ENCODE measurements at places on chromosomes 16 and 17.

GRCh38 chr17:50274142-50274896 lies at the start of gene TMEM92:
TSS of gene TMEM92 (plus strand) at chr17:50274466. CDS start at chr17:50274502, 36 bp downstream.
- DNase-seq: no peak

- DNase-seq: peak; percentile 77
These were observed 34.4 kb upstream of the PRKCB start for GRCh38 chr16:23801378-23801777.

DNA sequence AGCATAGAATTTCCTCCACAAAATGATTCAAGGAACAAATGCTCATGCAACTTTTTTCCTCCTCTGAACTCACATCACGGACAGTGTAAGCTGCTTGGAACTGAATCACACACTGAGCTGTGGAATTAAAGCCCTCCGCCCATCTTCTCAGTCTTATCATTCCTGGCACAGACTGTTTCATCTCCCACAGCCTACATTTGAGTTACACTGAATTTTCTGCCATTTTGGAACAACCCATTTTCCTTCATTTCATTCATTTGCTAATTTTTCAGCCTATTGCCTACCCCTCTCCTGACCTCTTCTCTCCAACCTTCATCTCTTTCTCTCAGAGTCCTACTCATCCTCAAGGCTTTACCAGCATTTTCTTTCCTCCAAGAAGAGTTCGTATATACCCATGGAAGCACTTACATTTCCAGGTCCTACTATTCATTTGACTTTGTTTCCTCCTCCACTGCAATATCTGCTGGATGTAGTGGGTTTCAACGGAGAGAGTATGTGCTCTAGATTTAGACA lies 39.1 kb upstream of the TOM1L1 start:
- DNase-seq: no peak

DNA sequence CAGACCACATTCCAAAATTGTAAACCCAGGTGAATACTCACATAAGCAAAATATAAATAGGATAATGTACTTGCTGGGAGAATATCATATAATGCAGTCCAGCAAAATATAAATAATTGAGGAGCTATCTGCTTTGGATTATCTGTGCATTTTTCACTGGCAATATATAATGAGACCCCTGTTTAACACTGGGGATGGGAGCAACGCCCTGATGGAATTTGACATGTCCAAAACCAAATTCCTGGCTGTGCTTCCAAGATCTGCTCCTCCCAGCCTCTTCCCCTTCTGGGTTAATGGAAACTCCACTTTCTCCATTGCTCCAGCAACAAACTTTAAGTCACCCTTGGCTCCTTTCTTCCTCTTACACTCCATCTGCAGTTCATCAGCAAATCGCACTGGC lies 35.5 kb upstream of the HLF start:
- no peak for DNase-seq

- no peak for DNase-seq
These were observed 5.7 kb upstream of the LPO start for GRCh38 chr17:58232707-58233156.

DNA sequence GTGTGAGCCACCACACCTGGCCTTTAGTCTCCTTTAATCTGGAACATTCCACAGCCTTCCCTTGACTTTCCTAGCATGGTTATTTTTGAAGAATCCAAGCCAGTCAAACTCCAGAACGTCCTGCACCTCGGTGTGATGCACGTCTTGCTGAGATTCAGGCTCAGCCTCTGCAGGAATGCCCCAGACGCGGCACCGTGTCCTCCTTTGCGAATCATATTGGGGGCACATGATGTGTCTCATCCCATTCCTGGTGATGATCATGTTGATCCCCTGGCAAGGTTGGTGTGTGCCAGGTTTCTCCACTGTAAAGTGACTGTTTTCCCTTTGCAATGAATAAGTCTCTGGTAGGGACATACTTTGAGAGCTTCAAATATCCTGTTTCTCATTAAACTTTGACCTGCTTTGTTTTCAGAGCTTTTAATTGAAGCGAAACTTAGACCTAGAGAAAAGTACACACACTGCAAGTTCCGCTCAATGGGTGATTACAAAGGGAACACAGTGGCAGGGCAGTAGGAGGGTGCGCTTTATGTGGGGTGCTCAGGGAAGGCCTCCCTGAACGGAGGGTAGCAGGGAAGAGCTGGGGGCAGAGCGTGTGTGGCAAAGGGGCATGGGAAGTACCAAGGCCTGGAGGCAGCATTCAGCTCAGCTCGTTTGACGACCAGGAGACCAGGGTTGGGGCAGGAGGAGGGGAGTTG lies 9.6 kb upstream of the ATP2C2 start:
- no peak for DNase-seq

GRCh38 chr16:61617219-61617783 lies 418.9 kb downstream of the CDH8 start:
- DNase-seq: no peak

DNA sequence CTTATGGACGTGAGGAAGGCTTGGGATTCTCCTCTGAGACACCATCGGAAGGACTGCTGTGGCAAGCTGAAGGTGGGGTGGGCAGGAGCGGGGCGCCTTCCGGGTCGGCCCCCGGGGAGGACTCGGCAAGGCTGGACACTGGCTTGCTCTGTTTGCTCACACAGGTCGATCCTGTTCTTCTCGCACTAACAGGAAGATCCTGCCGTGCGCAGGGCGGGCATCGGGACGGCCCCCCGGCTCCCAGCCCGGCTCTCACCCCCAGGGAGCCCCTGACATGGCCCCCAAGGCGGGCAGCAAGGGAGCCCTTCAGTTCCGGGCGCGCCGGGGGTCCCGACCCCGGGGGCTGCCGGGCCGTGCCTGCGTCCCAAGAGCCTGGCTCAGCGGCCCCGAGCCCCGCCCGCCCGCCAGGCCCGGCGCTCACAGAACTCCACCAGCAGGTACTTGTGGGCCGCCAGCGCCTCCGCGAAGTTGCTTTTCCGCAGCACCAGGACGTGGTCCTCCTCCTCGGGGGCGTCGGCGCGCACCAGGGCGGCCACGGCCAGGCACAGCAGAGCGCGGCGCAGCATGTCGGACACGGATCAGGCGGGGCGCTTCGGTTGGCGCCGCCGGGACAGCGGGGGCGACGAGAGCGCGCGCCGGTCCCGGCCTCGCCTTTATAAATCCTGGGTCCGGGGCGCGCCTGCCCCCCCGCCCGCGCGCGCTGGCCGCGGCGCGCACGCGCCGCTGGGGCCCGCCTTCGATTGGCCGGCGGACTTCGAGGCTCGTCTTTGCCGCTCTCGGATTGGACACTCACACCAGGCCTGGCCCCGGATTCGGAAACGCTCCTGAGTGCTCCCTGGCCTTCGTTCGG lies at the start of gene P4HB:
P4HB (minus strand) TSS at position 630 of the 850 bp plus-strand sequence; CDS start at position 566, 64 bp downstream.
- DNase-seq: peak; percentile 95

DNA sequence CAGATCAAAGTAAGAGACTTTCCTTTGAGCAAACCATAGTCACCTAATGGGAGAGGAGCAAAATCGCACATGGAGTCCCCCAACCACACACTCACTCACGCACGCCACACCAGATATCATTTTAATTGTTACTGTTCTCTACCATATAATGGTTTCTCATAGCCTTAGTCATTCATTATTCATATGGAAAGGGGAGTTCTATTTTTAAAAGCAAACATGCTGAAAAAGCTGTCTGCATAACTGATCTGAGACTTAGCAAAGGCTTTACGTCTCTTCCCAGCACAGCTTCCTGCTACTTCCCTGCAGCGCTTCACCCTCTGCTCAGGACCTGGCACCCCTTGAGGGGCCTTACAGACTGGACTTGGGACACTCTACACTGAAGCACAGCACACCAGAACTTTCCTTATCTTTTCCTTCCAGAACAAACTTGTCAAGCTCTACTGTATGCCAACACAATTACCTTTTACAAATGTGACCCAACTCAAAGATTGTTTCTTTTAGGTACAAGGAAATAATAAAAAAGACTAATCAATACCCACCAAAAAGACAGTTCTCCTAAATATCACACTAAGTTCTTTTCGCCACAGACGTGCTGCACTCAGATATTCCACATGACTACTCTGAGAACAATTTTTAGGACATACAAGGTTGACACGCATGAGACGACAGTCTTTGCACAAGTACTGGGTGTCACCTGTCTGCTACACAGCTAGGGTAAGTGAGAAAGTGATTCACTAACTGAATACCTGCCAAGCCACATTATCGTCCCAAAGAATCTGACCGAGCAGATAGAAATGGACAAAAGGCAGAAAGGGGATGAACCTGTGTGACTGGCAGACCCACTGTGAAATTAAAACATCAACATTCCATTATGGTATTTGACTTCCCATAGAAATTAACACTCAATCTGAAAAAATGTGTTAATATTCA lies 21.5 kb downstream of the SRP68 start:
- no peak for DNase-seq

DNA sequence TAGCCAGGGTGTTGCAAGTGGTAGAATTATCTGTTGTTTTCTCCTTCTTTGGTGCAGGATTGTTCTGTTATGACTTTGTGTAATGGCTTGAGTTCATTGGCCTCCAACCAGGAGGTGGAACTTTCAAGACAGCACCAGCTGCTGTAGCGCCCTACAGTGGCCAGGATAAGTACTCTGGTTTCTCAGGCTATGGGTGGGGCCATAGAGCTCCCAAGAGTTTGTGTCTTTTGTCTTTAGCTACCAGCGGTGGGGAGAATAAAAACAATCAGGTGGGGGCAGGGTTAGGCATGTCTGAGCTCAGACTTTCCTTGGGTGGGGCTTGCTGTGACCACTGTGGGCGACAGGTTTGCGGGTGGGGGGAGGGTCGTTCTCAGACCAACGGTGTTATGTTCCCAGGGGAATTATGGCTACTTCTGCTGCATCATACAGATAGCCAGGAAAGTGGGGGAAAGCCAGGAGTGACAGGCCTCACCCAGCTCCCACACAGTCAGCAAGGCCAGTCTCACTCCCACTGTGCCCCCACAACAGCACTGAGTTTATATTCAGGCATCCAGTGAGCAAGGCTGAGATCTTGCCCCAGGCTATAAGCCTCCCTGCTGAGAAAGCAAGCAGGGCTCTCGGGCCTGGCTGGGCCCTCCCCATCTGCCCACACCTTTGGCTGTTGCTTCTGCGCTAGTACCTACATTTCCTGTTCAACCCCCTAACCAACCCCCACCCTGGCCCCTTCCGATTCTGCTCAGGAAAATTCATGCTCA lies 15.4 kb downstream of the ABCA10 start:
- no peak for DNase-seq

DNA sequence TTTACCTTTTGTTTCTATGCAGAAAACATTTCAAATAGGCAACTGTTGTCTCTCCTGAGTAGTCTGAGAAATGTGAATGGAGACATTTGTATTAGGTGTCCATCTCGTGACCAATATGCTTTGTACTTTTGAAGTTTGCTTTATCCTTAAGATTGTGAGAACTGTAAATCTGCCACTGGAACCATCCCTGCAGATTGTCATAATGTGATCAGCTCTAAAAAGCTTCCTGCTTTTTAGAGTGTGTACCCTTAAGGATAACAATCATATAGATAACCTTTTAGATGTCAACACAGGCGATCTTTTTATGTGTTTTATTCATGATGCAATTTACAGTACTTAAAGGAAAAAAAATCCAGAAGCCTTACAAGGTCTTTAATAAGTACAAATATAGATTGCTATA lies 63.5 kb downstream of the PRKCA start:
- DNase-seq: no peak

DNA sequence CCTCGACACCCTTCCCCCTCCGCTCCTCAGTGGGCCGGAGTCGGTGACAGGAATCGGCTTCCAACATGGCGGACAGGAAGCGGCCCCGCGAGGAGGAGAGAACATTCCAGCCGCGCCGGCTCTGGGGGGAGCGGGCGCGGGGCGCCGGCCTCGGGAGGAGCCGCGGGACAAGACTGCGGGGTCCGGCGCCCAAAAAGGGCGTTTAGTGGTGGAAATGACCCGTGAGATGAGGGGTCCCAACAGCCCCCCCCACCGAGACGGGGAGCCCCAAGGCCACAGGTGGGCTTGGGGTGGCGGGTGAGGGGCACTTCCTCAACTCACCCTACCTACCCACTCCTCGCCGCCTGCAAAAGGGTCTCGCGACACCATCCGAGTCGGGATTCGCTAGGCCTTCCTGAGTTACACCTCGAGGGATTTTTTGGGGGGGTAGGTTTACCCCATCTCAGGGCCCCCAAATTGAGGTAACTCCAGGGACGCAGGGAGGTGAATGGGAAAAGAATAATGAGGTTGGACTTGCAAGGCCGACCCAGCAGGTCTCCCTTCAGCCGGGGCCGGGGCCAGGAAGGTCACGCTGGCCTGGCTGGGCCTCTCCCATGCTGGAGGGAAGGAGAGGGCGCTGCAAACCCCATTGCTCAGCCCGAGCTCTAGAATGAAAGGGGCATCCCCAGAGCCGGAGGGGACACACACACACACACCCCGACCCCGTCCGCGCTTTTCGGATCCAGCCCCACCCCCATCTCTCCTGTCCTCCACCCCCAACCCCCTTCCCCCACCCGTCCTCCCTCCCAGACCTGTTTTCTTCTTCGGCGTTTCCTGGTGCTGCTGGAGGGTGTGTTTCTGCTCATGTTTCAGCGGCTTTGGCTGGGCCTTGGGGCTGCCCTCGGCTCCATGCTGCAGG lies 707 bp downstream of the NUFIP2 start:
- DNase-seq: peak; percentile 33

- DNase-seq: no peak
These were observed 697 bp upstream of the SHISA9 start for GRCh38 chr16:12900599-12901203.

DNA sequence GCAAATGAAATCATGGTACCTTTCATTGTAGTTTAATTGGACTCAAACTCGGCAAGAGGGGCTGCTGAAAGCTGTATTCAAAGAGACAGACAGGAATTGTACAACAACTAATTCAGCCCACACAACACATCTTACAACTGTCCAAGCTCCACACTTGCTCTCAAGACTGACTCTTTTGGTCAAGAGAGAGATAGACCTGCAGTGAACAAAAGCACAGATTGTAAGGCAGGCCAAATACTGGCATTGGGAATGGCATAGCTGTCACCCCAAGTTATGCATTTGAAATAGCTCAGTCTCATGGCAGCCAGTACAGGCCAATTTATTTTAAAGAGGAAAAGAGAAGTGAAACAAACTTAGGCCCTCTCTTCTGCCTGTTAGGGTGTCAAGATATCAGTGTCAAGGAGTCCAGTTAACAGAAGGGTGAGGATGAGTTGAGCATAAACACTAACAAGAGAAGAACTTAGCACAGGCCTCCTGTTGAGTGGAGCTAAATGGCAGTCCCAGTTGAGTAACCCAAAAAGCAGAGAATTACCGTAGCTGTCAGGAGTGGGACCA lies 215.7 kb downstream of the IRX3 start:
- DNase-seq: no peak

DNA sequence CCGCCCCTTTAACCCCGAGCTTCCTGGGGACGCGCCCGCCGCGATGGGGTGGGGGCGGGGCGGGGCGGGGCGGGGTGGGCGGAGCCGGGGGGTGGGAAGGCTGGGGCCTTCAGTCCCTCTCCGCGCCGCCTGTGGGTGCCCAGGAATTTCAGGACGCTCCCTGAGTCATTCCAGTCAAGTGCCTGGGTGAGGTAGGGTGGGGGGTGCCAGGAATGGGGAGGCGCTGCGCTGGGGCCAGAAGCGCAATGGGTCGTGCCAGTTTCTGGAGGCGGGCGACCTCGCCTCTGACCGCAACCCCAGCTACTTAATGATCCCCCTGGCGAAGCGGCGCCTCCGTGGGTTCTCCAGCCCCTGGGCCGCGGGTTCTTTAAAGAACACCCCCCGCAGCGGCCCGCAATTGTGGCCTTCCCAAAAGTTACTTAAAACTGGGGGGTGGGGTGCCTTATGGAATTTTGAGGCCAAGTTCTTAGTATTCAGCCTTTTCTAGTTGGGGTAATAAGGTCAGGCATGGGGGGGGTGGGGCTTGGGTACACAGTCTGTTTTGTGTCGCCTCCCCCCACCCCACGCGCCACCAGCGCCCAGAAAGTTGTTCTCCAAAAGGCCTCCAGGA lies 826 bp upstream of the GSE1 start:
- no peak for DNase-seq
